ENCODE measurements at places on chromosomes 7 and 10. TPM values are rescaled to one million over a fixed set of nuclear protein-coding genes. Genes with fewer than 3 reads are reported as not detected.

- DNase-seq, result no peak
These were observed 747.7 kb upstream of the POM121L12 start for GRCh38 chr7:52287698-52288097.

GRCh38 chr10:78738861-78739260, 329.9 kb upstream of the ZMIZ1 start:
- no peak for DNase-seq

GRCh38 chr7:27616186-27616491, 46.5 kb downstream of the HIBADH start:
- no peak for DNase-seq

DNA sequence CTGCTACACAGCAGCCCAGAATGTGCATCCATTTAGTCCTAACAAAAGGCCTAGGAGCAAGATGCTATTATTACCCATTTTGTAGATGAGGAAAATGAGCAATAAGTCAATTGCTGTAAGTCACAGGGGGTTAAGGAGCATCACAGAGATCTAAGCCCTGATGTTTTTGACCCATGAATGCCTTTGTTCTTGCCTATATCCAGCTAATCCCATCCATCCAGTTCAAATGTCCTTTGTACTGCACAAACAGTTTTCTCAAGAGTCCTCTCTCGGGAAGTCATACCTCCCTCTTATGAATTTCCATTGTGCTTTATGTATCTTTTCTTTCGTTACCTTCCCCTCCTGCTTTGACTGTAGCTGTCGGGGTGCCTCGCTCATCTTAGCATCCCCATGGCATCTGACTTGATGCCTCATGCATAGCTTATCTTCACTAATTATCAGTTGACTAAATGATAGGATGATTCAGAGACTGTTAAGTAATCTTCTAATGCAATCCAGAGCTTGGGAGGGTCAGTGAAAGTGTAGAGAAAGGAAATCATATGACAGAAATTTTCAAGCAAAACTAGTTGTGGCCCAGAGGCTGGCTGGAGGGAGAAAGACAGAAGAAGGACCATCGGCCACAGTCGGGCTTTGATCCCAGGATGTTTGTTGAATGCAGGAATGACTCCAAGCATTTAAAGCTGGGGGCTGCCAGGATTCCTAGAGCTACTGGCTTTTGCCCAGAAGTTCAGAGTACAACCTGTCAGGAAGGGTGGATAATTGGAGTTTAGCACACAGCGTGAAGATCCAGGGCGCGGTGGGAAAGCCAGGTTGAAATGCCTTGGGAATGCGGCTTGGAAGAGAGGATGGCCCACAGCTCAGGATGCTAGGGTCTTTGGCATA, 23.5 kb downstream of the BLVRA start:
- no peak for DNase-seq

FEZF1 gene
- 2.3 TPM for total RNA-seq

- DNase-seq, result no peak
These were observed 3.1 kb upstream of the ADAM12 start for GRCh38 chr10:126391192-126391885.

- DNase-seq, result no peak
These were observed 55.6 kb upstream of the LBX1 start for GRCh38 chr10:101284744-101285463.
